ENCODE measurements at places on chromosomes 7 and 10.

GRCh38 chr7:68776326-68776725 is 821.9 kb upstream of the AUTS2 start:
- DNase-seq: no peak

GRCh38 chr10:12534824-12535223 is 185.5 kb downstream of the CAMK1D start:
- DNase-seq: no peak

GRCh38 chr10:131574707-131575430 is 263.3 kb upstream of the TCERG1L start:
- DNase-seq: no peak

DNA sequence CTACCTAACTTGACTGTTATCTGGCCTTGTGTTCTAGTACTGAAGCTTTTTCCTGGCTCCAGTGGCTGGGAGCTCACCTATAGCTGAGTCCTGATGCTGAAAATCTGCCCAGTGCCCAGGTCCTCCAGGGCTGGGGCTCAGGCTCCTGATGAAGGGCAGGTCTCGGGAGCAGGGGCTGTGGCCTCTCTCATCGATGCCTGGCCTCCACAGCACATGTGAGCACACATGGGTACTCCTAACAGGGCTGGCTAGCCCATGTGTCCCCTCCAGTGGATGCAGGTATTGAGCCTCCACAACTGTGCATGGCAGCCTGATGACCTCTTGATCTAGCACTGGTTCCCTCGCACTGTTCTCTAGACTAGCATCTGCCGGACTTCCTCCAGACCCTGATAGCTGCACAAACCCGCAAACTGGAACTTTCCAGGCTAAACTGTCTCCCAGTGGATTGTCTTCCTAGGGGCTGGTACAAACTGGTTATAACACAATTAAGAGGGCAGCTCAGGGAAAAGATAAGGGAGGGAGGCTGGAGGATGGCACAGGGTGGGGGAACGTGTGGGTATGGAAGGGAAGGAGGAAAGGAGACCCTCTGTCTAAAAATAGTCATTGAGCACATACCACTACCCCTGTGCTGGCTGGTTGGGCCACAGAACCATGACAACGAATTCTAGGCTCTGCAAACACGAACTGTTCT is 35.1 kb downstream of the PLAC9 start:
- no peak for DNase-seq

- no peak for DNase-seq
Measured at GRCh38 chr10:96930469-96930868, 98.4 kb downstream of the LCOR start.

- no peak for DNase-seq
Measured at GRCh38 chr7:2825559-2826227, 18.4 kb downstream of the GNA12 start.

GRCh38 chr10:76291885-76292284 is 860.5 kb downstream of the LRMDA start:
- no peak for DNase-seq

DNA sequence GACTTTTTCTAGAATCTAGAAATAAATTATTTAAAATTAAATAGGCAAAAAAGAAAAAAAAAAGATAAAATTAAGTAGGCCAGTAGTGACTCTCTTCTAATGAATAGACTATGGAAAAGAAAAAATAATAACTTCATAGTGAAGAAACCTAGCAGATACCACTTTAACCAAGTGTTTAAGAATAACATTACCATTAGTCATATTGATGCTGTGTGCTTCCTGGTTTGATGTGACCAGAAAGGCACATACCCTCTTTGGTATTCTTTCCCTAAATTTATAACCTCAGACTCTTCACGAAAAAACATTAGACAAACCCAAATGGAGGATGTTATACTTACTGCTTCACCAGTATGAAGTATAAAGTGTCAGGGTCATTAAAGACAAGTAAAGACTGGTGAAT is 42.6 kb downstream of the KIF20B start:
- no peak for DNase-seq

- no peak for DNase-seq
Measured at GRCh38 chr7:78002715-78003114, 204.1 kb downstream of the PHTF2 start.

- no peak for DNase-seq
Measured at GRCh38 chr10:11345224-11346054, 266.0 kb downstream of the USP6NL start.

GRCh38 chr7:111951052-111951451 is 255.1 kb downstream of the DOCK4 start:
- no peak for DNase-seq

DNA sequence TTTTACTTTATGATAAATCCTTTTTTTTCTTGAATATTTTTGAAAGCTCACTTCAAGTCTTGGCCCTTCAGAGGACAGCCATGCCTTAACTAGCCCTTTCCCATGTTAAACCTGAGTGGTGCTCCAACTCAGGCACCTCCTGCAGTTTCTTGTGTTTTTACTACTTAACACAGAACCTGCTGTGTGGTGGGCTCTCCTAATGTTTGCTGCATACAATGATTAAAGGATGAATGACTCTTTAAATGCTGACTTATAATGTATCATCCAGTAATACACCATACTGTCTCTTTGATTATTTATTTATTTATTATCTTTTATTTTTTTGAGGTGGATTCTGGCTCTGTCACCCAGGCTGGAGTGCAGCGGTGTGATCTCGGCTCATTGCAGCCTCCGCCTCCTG is 179.4 kb downstream of the SEMA3E start:
- no peak for DNase-seq

GRCh38 chr10:119705434-119705831 is 20.4 kb upstream of the INPP5F start:
- no peak for DNase-seq

DNA sequence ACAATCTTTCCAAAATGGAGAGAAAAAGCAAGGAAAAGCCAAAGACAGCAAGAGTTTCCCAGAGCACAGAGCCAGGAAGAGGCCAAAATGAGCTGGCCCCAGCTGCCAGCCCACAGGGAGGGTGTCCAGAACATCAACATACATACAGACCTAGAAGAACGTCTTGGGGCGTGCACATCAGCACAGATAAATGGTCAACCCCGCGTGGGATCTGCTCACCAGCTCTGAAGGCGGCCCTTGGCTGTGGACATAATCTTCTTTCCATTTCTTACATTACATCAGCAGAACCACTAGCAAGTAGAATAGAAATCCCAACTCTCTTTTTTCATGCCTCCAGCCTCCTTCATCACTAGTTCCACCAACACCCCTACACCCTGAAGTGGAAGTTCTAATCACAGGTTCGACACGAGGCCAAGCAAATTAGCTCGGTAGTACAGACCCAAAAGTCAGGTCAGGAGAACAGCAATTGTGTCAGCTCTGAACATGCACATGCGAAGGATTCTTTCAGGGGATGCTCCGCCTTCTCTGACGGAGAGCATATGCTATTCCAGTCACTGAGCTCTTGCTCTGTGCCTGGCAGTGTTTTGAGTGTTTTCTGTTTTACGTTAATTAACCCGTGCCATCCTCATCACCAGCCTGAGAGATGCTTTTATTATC is 16.4 kb downstream of the SH3PXD2A start:
- no peak for DNase-seq

- no peak for DNase-seq
Measured at GRCh38 chr7:75536940-75537538, 44.9 kb downstream of the SPDYE5 start.

- DNase-seq: no peak
Measured at GRCh38 chr7:74272305-74273038, 16.7 kb upstream of the CLIP2 start.

DNA sequence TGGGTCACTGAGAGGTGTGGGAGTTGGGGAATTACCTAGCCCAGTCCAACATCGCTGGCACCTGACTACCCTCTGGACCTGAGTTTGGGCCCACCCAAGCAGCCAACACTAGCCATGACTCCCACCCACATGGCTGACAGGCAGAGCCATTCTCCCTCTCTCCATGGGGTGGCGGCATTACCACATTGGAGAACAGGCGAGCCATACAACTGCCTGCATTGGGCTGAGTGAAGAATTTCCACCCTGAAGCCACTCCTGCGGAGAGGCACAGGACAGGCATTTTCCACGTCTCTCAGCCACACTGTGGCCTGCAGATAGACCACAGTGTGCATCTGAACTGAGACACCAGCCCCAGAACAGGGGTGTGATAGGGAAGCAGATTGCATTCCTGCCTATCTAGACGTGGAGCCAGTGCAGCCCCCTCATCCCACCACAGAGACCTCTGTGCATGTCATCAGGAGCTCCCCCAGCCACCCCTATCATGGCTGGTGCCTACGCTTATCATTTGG is 58.2 kb upstream of the ANTXRL start:
- peak; percentile 26 for DNase-seq

DNA sequence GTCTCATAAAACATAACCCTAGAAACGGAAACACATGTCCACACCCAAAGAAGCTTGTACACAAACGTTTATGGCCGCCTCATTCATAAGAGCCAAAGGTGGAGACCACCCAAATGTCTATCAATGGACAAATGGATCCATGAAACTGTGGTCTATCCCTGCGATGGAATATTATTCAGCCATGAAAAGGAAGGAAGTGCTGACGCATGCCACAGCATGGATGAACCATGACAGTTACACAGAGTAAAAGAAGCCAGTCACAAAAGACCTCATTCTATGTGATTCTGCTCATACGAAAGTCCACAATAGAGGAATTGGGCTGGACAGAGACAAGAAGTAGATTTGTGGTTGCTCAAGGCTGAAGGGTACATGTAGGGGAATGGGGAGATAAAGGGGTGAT is 10.8 kb downstream of the CHST15 start:
- DNase-seq: no peak

- no peak for DNase-seq
Measured at GRCh38 chr10:84521013-84521412, 192.6 kb downstream of the CCSER2 start.

DNA sequence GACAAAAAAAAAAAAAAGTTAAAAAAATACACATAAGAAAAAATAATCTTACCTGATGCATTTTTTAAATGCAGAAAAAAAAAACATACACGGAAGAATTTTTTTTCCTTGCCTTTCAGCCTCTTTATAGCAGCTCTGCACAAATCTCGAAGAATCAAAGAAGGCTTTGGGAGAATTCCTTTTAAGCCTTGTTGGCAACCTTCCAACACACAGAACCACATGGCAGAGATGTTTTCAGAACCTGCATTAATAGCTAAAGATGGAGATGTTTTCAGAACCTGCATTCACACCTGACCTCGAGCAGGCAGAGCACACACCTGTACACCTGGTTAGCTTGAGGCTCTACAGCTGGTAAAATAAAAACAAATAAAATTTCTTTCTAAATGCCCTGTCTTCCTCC is 65.6 kb downstream of the DOCK4 start:
- DNase-seq: no peak
